ENCODE measurements at places on chromosomes 7 and 10.
A peak's percentile ranks its signal among the peaks of the same experiment; 100 is the strongest.

DNA sequence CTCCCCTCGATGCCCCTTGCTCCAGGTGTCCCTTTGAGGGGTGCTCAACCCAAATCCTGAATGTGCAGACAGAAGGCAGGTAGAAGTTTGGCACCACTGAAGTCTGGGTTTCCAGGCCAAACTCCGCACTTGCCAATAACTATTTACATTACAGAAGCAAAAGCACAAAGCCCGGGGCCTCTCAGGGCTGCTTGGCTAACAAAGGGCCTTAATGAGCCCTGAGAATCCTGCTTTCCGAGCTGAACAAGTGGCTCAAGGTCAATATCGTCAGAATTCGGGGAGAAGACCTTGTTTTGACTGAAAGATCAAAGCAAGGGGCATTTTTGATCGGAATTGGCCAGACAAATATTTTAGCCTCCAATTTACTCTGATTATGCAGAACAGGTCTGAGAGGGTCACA is 189.9 kb downstream of the HERPUD2 start:
- no peak for DNase-seq

GRCh38 chr7:96203786-96204185 is 118.1 kb downstream of the SLC25A13 start:
- no peak for DNase-seq

DNA sequence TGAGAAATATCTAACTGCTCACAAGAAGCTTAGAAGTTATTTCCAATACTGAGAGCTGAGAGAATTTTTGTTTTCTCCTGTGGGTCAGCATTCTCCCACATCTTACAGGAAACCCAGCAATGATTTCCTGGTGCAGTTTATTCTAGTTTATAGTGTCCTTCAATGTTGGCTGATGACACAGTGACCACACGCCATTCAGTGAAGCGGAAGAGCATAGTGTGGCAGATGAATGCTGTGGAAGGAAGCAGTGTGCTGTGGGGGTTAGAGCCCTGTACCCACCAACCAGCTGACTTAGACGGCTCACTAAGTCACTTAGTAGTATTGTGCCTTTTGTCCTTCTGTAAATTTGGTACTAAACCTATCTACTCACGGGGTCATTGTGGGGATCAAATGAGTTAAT is 1.4 kb upstream of the TMEM26 start:
- DNase-seq: no peak

GRCh38 chr10:84783909-84784308 is 455.5 kb downstream of the CCSER2 start:
- DNase-seq: no peak

DNA sequence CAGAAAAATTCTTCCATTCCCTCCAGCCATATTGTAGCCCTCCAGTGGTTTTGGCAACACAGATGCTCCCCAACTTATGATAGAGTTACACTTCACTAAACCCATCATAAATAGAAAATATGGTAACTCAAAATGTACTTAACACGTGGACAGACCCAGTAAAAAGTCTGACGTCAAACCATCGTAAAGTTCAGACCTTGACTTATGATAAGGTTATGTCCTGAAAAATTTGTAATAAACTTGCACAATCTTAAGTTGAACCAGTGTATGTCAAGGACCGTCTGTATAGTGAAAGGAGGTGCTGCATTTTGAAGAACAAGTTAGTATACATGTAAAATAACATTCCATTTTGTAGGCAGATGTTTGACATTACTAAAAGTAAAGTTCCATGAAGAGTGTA is 142.8 kb downstream of the NSUN6 start:
- DNase-seq: no peak

DNA sequence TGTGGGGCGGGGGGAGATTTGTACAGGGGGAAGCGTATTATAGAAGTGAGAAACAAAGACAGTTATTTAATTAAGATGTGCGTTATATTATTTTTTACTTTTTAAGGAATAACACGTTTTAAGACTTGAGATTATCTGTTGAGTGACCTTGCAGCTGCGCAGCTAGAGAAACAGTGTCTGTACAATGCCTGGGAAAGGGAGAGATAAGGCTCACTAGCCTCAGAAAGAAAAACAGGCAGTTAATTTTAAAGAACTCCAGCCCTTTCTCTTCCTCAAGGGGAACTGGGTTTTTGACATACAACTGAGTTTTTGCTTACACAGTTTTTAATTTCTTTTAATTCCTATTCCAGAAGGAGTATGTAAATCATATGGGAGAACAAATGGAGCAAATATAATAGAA is 50.7 kb downstream of the LMBR1 start:
- no peak for DNase-seq

GRCh38 chr10:100009283-100009792 is 409 bp downstream of the DNMBP start:
- DNase-seq: peak; percentile 40

- DNase-seq: peak; percentile 26
Observed at GRCh38 chr7:522071-522950, 2.7 kb upstream of the PDGFA start.

DNA sequence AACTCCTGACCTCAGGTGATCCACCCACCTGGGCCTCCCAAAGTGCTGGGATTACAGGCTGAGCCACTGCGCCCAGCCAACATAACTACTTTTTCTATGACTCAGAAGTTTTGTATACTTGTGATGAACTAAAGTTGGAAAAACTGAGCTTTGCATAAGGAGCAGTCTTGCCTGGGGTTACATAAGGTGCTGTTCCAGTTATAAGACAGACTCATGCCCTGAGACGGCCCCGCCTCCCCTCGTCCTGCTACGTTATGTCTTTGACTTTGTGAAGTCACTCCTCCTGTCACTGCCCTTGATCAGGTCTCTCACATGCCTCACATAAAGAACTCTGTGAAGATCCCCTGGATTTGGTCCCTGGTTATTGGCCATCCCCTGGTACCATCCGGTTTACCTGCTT is 40.4 kb upstream of the OPN4 start:
- no peak for DNase-seq

DNA sequence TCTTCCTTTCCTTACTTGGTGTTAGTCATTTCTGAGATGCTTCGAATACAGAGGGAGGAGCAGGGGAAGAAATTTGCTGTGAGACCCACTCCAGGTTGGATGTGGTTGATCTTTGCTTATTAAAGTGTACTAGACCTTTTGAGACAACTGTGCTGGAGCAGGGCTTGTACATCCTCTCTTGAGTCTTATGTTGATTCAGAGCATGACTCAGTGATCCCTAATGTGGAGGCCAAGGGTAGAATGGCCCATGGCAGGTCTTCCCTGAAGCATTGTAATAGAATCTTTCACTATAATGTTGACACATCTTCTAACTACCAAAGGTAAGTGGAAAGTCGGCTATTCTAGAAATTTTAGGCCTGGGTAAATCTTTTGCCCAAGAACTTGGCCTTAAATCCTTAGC is 17.0 kb upstream of the SFR1 start:
- DNase-seq: no peak

- DNase-seq: peak; percentile 19
Observed at GRCh38 chr10:2927958-2928840, 139.1 kb upstream of the PFKP start.

DNA sequence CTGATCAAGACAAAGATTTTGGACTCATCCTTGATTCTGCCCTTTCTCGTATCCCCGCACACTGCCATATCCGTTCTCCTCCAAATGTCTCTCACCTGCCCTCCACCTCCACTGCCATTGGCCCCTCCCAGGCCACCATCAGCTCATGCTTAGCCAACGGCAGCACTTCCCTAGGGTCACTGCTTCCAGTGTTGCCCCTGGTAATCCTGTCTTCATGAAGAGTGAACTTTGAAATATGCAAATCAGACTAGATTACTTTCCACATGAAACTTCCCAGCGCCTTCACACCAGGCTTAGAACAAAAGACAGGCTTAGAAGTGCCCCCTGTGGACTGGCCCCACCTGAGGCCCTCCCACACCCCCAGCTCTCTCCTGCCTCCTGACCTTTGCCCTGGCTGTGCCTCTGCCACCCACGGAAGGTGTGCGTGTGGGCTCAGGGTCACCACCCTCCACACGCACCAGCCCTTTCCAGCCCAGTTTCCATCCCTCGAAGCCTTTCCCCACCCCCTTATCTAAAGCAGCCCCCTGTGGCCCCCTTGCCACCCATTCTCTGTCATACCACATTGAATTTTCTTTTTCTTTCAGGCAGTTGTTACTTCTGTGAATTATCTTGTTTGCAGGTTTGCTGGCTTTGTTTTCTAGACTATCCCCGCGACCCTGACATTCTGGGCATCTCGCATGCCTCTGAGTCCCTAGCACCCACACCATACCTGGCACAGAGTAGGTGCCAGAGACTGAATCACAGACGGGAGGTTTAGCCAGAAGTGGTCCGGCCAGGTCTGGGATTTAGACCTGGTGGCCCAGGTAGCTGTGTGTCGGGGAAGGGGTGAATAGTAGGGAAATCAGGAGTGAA is 26.8 kb upstream of the C10orf53 start:
- no peak for DNase-seq

GRCh38 chr7:158976468-158976848 is 120.1 kb downstream of the DYNC2I1 start:
- DNase-seq: no peak

DNA sequence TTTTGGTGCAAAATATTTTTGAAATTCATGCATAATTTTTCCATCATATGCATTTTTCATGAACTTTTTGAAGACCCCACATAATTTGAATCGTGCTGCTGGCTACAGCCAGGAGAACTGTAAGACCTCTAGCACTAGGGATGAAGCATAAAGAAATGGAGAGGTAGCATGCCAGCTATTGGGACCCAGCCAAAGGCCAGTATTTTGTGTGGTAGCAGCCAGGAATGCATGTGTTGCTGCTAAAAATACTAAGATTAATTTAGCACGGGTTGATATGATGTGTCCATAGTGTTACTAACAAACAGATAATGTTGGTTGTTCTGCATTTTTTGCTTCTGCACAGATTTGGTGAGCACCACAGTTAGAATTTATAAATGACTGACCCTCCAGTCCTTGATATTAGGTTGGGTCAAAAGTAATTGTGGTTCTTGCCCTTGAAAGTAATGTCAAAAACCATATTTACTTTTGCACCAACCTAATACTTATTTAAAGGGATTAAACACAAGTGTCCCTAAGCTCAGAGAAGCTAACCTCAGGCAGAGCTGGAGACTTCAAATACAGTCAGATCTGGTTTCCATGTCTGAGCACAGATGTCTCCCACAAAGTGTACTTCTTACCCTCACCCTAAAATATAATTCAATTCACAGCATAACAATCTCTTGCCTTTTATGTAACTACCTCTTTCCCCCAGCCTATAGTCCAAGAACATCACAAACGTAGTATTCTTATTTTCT is 54.1 kb upstream of the NPSR1 start:
- no peak for DNase-seq

DNA sequence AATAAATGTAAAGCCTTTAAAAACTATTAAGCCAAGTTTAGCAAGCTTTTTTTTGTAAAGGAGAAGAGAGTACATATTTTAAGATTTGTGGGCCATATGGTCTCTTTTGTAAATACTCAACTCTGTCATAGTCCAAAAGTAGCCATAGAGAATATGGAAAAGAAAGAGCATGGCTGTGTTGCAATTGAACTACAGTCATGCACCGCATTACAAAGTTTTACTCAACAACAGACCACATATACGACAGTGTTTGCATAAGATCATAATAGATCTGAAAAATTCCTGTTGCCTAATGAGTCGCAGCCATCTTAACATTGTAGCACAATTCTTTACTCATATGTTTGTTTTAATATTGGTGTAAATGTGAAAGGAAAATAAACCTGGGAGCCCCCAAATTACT is 440.8 kb downstream of the HTR7 start:
- DNase-seq: no peak

DNA sequence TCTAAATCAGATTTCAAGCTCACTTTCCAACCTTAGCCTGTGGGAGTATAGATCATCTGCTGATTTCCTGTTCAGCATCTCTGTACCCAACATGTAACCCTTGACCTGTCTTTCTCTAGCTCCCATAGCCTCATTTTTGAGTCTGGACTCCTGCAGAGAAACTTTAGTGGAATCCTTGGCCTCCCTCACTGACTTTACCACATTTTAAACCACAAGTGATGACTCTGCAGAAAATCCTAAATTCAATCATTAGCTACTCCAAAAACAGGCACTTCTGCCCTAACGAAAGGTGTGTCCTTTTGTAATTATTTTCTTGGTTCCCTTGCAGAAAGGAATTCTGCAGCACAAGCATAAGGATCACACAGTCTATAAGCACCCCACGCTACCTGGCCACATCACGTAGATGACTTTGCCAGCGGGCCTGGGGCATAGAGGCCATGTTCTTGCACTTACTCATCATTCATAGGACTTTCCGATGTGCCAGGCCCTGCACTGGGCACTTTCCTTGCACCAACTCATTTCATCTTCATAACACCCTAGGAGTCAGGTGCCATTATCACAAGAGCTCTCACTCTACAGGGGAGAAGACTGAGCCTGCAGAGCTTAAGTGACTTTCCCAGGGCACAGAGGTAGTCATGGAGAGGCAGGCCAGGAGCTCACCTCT is 57.2 kb upstream of the OPALIN start:
- DNase-seq: no peak

DNA sequence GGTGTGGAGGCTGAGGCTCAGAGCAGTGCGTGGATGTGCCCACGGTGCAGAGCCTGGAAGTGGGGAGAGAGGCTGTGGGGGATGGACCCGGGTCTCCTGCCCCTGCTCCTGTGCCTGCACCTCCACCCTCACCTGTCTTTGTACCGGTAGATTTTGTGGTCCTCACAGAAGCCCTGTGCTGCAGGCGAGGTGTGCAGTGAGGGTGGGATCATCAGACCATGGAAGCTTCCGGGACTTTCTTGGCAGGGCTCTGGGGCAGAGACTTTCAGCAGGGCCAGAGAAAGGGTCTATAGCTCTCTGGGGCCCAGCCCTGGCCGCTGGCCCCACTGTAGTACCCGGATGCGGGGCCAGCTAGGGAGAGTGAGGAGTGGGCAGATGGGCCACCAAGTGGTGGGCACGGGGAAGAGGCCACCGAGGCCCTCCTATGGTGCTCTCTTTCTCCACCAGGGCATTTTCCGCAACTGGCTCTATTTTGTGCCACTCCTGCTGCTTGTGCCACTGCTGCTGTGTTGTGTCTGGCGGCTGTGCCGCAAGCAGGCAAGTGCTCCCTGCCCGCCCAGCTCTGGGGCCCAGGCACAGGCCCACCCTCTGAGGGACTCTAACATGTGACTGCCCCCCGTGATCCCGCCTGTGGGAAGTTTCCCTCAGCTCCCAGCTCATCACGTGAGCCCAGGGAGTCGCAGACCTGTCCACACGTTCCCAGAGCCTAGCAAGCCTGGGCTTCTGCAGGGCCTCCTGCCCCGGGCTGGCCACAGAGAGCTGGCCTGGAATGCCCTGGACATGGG is 22.1 kb downstream of the ANTXRL start:
- DNase-seq: no peak

- DNase-seq: no peak
Observed at GRCh38 chr7:31853380-31853779, 166.4 kb downstream of the PPP1R17 start.

DNA sequence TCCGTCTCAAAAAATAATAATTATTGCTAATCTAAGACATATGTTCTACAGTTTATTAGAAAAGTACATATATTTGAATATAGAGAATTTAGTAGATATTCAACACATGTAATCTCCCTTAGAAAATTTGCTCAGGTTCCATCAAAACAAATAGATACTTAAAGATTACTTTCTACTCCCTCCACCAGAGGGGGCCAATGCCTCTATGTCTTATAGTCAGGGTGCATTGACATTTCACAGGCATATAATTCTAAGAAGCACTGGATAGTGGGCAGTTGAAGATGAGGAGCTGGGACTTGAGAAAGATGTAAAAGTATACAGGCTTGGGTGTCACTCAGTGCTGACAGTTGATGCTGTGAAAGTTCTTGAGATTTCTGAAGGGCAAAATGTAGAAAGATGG is 301.6 kb upstream of the HPS1 start:
- DNase-seq: no peak

GRCh38 chr10:85848756-85849155 is 517.8 kb downstream of the GRID1 start:
- DNase-seq: no peak

GRCh38 chr7:1245524-1246050 is 12.9 kb downstream of the UNCX start:
- no peak for DNase-seq
